8988T (cell line): ENCODE measurements at places on chromosomes 16 and 17.

DNA sequence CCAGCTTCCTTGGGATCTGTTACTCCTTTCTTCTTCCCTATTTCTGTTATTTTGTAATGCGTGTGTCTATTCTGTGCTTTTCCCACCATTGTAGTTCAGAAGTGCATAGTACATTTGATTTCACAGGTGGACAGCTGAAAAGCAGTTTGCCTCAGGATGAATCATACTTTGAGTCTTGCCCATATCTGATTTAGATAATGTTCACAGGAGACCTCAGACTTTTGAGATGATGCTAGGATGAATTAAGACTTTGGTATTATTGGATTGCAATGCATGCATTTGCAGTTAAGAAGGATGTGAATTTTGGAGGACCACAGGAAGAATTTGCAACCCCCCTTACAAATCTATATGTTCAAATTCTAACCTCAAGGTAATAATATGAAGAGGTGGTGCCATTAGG is 769.6 kb downstream of the CDH11 start:
- DNase-seq: no peak

- no peak for DNase-seq
Observed at GRCh38 chr17:75983501-75984181, 4.6 kb downstream of the TEN1 start.

DNA sequence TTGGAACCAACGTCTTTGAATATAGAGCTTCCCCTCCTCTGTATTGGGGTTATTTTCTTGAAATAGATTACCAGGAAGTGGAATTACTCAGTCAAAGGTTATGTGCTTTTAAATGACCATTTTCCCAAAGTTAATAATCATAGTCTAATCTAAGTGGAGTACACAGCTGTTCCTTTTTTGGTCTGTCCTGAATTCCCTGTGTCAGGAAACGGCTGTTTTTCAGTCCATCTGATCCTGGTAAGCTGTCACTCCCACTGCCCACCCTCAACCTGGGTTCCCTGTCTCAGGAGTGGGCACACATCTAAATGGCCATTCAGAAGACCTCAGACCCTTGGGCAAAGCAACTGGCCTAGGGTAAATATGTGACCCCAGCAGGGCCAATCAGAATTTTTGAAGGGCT is 57.6 kb upstream of the KSR1 start:
- no peak for DNase-seq

GRCh38 chr16:31464781-31465260 is 5.5 kb downstream of the ARMC5 start:
- no peak for DNase-seq

- DNase-seq: no peak
Observed at GRCh38 chr17:35991075-35991474, 4.5 kb upstream of the CCL14 start.

DNA sequence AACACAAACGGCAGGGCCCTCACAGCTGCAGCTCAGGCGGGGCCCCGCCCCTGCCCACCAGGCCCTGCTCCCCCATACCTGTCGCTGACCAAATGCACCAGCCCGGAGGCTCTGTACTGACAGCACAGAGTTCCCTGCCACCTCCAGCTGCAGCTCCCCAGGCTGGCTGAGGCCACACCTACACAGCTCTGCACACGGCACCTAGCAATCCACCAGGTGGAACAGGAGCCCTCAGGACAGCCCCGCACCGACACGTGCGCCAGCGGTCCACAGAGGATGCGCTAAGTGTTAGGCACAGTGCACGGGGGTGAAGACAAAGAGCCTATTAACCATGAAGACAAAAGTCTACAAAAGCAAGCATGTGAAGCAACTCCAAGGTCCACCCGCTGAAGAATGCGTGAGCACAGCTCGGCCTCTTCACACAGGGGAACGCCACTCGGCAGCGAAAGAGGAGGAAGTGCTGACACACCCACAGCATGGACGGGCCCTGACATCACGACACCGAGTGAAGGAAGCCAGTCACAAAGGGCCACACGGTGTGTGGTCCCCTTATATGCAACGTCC is 5.4 kb downstream of the ZCCHC14 start:
- DNase-seq: no peak

- DNase-seq: no peak
Observed at GRCh38 chr17:49252148-49252695, 21.6 kb upstream of the PHOSPHO1 start.

DNA sequence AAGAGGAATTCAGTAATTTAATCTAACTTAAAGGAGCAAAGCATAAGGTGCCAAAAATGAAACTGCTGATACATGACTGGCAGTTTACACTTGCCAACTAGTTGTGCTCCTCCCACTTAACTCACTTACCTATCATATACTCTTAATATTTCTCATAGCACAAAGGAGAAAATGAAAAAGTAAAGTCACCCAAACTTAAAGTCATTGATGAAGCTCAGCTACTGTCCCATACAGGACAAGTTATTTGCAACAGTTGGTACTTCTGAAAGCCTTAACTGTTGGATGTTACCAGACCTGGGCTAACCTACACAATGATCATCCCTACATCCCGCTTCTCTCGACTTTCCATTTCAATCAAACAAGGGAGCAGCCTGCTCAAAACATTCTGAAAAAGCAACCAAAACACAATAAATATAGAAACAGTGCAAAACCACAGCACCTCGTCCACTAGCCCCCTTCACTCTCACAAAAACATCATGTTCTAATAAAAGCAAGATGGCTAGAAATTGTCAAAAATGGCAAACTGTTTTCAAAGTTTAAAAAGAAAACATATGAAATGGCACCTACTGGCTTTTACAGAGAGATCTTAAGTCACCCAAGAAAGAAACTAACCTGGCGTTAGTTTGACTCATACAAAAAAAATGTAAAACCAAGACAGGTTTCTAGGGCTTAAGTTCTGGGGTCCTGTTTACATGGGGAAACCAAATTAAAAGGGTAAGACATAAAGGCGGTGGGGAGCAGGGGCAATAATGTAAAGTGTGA is 868 bp downstream of the MED13 start:
- DNase-seq: no peak

GRCh38 chr16:81875461-81875860 is 96.4 kb downstream of the PLCG2 start:
- no peak for DNase-seq

DNA sequence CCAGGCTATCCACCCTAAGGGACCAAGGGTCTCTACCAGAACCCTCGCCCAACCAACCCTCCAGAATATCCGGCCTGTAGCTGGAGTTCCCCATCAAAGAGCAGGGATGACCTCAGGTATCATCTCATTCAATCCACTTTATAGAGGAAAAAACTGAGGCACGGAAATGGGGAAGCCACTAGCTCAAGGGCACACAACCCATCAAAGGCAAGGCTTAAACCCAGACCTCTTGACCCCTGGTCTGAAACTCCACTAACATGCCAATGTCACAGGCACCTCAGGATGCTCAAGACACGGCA is 1.6 kb downstream of the TBC1D10B start:
- DNase-seq: no peak

GRCh38 chr16:80716564-80717139 is 87.7 kb downstream of the CDYL2 start:
- DNase-seq: no peak

GRCh38 chr16:80682421-80683070 is 121.9 kb downstream of the CDYL2 start:
- DNase-seq: no peak

DNA sequence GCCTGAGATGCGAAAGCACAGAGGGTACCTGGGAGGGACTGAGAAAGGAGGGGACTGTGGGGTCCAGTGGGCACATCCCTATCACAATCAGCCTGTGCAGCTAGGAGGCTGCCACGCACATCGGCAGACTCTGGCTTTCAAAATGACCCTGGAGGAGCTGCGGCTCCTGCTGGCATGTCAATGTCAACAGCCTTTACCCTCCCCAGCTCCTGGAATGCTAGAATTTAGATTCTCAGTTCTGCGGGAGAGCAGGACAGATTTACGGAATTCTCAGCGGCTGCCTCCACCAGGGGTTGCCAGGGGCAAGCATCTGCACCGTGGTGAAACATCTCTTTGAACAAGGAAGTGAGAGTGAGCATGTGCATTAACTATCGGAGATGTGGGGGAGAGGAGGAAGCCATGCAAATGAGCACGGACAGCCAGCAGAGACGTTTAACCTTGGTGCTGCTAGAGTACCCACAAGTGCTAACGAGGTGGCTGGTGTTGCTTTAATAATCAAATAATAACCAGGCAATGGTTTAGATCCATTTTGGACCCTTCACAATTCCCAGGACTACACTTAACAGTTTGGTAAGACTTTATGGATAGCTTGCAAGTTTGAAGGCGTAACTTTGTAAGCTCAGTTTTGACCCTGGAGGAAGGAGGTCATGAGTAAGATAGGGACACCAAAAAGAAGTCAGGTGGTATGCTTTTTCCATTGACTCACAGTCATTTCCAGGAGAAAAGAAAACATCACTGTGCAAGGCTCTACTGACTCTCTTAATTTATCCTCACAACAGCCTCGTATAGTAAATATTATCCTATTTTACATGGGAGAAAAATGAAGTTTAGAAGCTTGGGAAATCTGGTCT is 54.1 kb downstream of the XYLT1 start:
- DNase-seq: no peak

DNA sequence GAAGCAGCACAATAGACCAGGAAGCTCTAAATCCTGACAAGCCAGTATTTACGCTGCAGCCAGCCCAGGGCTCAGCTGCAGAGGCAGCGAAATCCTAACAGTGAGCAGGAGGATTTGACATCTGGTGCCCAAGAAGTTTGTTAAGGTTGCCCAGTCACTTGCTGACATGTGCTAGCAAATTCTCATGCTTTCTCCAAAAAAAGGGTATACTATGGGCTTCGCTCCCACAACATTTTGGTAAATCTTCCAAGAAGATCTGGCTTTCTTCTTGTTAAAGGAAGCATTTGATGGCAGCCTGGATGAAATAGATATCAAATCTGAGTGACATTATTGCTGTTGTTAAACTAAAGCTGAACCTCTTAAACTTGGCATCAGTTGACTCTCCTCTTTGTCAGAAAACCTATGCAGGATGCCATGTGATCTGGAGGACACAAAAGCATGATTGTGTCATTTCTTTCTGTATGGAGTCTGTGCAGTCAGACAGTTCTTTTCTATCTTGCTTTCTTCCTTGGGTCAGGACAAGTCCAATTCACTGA is 949.7 kb upstream of the RBFOX1 start:
- no peak for DNase-seq

DNA sequence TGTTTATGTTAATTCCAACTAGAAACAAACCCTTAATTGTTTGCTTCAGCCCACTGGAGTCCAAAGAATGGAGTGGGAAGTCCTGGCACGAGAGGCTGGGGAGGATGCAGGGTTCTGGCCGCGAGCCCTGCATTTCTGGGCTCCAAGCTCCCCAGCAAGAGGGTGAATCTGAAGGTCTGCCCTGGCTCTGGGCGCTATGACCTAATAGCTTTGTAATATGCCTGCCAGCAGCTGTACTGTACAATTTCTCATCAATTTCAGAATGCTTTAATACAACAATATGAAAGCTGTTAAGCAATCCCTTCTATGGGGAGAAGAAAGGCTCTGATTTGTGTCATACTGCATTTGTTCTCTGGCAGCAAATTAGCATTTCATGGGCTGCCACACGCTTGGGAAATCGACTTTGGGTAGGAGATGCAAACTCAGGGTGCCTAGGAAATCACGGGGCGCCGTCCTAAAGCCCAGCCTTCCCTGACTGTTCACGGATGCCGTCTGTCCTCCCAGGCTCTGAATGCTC is 43.8 kb downstream of the NDEL1 start:
- no peak for DNase-seq

- no peak for DNase-seq
Observed at GRCh38 chr16:66476328-66477027, 49.4 kb downstream of the BEAN1 start.

- DNase-seq: no peak
Observed at GRCh38 chr16:2753733-2754020, 1.2 kb downstream of the SRRM2 start.

DNA sequence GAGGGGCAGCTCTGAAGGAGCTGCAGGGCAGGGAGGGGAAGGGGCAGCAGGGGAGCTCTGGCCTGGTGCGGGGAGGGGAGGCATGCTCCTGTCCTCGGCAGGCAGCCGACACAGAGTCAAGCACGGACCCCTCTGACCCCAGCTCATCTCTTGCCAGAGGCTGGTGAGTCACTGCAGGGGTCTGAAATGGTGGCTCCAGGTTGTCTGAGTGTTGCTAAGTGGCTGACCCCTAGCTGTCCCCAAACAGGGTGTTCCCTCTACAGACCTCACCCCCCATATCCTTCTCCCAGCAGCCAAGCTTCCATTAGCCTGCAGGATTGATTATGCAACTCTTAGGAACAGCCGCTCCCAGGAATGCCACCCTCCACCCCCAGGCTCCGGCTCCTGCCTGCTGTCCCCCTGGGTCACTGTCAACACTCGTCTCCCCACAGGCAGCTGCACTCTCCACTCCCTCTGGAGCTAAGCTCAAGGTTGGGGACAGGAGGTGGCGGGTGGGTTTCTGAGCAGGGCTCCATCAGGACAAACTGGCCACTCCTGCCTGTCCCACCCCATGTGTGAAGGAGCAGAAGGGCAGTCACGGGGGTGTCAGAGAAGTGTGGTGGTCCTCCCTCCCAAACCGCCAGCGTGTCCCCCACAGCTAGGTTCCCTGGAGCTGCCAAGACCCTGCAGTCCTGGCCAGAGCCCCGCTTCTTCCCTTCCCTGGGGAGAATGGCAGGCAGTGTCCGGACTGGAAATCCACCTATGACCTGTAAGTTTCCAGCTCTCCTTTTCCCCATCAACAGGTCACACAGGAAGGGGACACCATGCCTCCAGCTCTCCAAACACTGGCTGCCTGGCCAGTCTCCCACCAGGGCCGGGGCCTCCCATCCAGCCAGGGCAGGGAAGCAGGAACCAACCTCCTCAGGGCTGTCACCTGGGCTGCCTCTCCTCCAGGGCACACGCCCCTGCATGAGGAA is 1.0 kb downstream of the MYLK3 start:
- no peak for DNase-seq

DNA sequence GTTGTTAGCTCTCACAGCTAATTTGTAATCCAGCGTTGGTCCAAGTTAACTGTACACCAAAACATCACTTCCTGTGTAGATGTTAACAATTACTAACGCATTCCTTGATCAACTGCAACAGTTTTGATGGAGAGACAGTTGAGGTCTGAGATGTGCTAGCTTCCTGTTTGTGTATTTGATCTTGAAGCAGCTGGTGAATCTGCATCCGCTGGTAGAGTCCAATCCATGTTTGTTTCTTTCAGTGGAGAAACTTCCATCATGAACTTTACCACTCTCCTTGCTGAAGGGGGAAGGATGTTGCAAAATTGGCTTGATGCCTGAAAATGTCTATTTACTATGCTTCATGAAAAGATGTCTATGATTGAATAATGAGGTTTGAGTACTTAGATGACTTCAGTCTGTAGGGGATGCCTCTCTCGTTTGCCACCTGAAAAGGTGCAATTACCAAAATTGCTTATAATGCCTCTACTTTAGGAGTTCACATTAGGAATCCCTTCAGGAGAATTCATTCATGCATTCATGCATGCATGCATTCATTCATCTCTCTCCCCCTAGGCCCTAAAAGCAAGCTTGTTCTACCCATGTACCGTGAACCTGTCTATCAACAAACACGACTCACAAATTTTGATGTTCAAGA is 39.6 kb upstream of the ZKSCAN2 start:
- DNase-seq: no peak

DNA sequence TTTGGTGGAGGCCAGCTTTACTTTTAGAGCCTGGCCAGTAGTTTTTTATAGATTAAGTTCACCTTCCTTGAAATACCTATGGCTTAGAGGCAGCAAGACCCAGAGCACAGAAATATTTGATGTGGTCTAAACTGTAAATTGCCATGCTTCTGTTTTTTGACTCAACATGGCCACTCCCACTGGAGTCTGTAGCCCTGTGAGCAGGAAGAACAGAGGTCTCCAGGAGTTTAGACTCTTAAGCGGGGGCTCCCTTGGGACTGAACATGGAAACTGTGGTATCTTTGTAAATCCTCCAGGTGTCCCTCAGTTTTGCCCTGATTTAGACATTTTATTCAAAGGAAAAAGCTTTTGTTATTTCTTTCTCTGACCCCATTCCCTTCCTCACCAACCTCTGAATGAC is 145.6 kb downstream of the FTO start:
- DNase-seq: no peak
